Activated CD4-positive, alpha-beta memory T cell treated with anti-CD3 and anti-CD28 coated beads for 36 hours (primary cell): ENCODE measurements at places on chromosomes 6 and 20. TPM values are rescaled to one million over a fixed set of nuclear protein-coding genes. Genes with fewer than 3 reads are reported as not detected.

ADAT2 gene
- total RNA-seq, result 26.0 TPM

- H3K27me3 ChIP-seq, result no peaks in the 10 kb centered on the region
- no peak overlapping the region for H3K27ac ChIP-seq
- H3K36me3 ChIP-seq, result no peaks in the 10 kb centered on the region
- no peak for DNase-seq
These were observed 18.3 kb downstream of the RPS6KA2 start for GRCh38 chr6:166608774-166609173.

DNA sequence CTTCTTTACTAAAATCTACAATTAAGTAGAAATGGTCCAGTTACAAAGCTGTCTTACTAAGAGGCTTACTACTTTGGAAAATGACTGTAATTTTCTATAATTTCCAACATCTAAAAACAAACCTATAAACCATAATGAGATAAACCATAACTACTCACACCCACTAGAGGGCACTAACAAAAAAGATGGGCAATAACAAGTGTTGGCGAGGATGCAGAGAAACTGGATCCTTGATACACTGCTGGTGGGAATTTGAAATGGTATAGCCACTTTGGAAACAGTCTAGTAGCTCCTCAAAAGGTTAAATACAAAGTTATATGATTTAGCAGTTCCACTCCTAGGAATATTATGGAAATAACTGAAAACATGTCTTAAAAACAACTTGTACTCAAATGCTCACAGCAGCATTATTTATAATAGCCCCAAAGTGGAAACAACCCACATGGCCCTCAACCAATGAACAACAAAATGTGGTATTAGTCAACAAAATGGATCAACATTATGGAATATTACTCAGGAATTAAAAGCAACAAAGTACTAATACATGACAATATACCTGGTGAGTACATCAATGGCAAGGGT lies 50.6 kb downstream of the GJA10 start:
- peaks cover 46% of the 10 kb centered on the region for H3K36me3 ChIP-seq
- H3K27ac ChIP-seq, result no peak overlapping the region
- DNase-seq, result no peak
- peaks cover 53% of the 10 kb centered on the region for H3K4me1 ChIP-seq
- no peaks in the 10 kb centered on the region for H3K27me3 ChIP-seq

GRCh38 chr6:51365566-51365965 lies 546.9 kb downstream of the TFAP2B start:
- DNase-seq, result no peak
- H3K27ac ChIP-seq, result no peak overlapping the region
- no peak overlapping the region for H3K4me3 ChIP-seq
- H3K4me1 ChIP-seq, result no peaks in the 10 kb centered on the region
- no peaks in the 10 kb centered on the region for H3K27me3 ChIP-seq

DNA sequence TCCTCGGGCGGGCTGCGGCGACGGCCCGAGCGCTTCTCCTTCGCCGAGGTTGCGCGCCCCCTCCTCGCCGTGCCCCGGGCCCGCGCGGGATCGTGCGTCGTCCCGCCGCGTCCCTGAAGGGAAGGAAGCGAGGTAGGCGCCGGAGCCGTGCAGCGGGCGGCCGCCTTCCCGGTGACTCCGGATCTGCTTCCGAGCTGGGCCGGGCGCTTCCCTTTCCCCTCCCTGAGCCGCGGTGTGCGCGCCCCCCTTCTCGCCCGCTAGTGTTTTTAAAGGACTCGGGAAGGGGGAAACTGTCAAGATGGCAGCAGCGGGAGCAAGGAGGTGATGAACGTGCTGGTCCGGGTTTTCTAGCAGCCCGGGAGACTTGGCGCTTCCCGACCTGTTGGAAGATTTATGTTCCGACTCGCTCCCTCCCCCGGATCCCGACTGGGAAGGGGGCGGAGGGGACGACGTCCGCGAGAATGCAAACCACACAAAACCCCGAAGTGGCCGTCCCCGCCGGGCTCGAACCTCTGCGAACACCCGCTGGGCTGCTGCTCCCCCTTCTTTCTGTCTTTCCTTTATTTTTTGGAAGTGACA lies 744 bp upstream of the FOXO3 start:
- H3K27ac ChIP-seq, result peak overlapping the region; percentile 74
- H3K4me1 ChIP-seq, result peaks cover 38% of the 10 kb centered on the region
- peaks cover 13% of the 10 kb centered on the region for H3K36me3 ChIP-seq
- no peaks in the 10 kb centered on the region for H3K27me3 ChIP-seq
- DNase-seq, result no peak

PRSS35 gene
- total RNA-seq, result not detected

DNA sequence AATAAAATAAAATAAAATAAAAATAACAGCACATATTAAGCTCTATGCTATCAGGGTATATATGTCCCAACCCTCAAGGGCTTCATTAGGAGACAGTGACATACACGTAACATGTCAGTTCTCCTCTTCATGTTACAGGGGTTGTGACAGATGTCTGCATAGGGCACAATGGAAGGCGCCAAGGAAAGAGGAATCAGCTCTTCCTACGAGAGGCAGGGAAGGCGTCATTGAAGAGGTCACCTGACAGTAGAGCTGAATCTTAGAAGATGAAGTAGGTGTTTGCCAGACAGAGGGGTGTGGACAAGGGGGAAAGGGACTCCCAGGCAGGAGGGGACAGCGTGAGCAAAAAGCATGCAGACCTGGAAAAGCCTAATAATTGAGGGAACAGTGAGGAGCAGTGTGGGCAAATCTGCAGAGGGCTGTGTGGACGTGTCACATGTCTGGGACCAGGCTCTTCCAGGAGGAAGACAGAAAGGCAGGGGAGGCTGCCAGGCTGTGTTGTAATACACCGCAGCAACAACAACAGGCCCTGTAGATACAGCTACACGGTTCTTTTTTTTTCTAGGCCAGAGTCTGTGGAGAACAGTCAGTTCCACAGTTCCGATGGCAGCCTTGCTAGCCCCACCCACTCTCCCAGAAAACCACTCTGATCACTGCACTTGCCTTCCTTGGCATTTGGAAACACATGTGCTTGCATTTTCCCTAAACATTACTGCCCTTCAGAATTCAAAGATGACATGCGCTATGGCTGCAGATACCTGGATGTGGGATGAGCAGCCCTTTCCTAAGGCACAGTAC lies 2.5 kb upstream of the FKBP5 start:
- no peak overlapping the region for H3K27ac ChIP-seq
- no peak for DNase-seq
- H3K4me3 ChIP-seq, result no peak overlapping the region
- H3K4me1 ChIP-seq, result peaks cover 16% of the 10 kb centered on the region

- H3K4me3 ChIP-seq, result no peak overlapping the region
- no peak overlapping the region for H3K27ac ChIP-seq
- no peaks in the 10 kb centered on the region for H3K36me3 ChIP-seq
- no peaks in the 10 kb centered on the region for H3K4me1 ChIP-seq
These were observed 32.1 kb downstream of the FAM83B start for GRCh38 chr6:54878718-54879117.

C6orf141 gene
- 0.86 TPM for total RNA-seq

GRCh38 chr6:56833873-56834272 lies 121.0 kb upstream of the BEND6 start:
- H3K27me3 ChIP-seq, result peaks cover 16% of the 10 kb centered on the region
- no peak for DNase-seq
- H3K4me1 ChIP-seq, result no peaks in the 10 kb centered on the region
- H3K36me3 ChIP-seq, result no peaks in the 10 kb centered on the region
- no peak overlapping the region for H3K27ac ChIP-seq

DNA sequence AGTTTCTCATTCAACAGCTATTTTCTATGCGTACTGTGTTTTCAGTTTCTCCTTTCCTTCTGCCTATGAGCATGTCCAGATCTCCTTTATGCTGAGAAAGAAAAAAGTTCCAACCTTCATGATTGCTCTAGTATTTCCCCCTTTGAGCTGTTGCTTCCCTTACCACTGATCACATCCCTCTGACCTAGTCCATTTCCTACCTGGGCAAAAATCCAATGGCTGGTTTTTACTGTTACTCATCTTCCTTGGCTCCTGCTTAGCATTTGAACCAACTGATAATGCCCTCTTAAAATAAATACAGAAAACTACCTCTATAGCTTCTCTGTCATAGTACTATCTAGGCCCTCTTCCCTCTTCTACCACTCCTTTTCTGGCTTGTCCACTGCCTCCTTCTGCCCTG lies 6.0 kb downstream of the RFX6 start:
- H3K27ac ChIP-seq, result no peak overlapping the region
- no peaks in the 10 kb centered on the region for H3K36me3 ChIP-seq
- H3K4me1 ChIP-seq, result no peaks in the 10 kb centered on the region
- DNase-seq, result no peak

PMEPA1 gene
- total RNA-seq, result 2.5 TPM

GATA5 gene
- total RNA-seq, result not detected

GRCh38 chr20:45765980-45766379 lies 25.7 kb downstream of the WFDC3 start:
- peaks cover 3% of the 10 kb centered on the region for H3K4me1 ChIP-seq
- no peak overlapping the region for H3K4me3 ChIP-seq
- no peak for DNase-seq
- H3K36me3 ChIP-seq, result no peaks in the 10 kb centered on the region
- H3K27me3 ChIP-seq, result peaks cover 5% of the 10 kb centered on the region

DNA sequence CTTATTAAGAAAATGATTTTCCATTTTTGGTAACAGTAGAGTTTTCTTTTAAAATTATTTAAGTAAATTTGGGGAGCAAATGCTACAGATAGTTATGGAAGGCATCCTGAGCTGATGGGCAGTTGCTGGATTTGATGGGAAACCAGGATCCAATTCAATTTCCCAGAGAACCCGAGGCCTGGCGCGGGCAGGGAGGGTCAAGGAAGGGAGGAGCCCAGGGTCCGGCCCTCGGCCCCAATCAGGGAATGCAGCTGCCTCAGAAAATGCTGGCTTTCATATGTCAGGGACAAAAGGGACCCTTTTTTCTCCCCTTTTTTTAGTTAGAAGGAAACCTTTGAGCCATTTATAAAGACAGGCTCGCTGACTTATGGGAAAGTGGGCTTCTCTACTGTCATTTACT lies 42.1 kb downstream of the CTCFL start:
- H3K4me3 ChIP-seq, result no peak overlapping the region
- no peak for DNase-seq
- H3K27me3 ChIP-seq, result no peaks in the 10 kb centered on the region
- no peak overlapping the region for H3K27ac ChIP-seq
- no peaks in the 10 kb centered on the region for H3K36me3 ChIP-seq

- H3K27me3 ChIP-seq, result peaks cover 4% of the 10 kb centered on the region
- no peak for DNase-seq
- no peaks in the 10 kb centered on the region for H3K36me3 ChIP-seq
- no peak overlapping the region for H3K4me3 ChIP-seq
These were observed 50.9 kb upstream of the CCDC28A start for GRCh38 chr6:138722425-138723371.

SRC gene
- total RNA-seq, result 6.1 TPM

- no peak overlapping the region for H3K27ac ChIP-seq
- no peak for DNase-seq
- H3K27me3 ChIP-seq, result peaks cover 17% of the 10 kb centered on the region
- H3K4me1 ChIP-seq, result no peaks in the 10 kb centered on the region
- no peak overlapping the region for H3K4me3 ChIP-seq
These were observed 28.5 kb downstream of the MYH7B start for GRCh38 chr20:34983995-34984735.

- H3K27ac ChIP-seq, result no peak overlapping the region
- H3K4me3 ChIP-seq, result no peak overlapping the region
- H3K36me3 ChIP-seq, result peaks cover 12% of the 10 kb centered on the region
- H3K27me3 ChIP-seq, result no peaks in the 10 kb centered on the region
- no peak for DNase-seq
- H3K4me1 ChIP-seq, result no peaks in the 10 kb centered on the region
These were observed 99.5 kb downstream of the MAN1A1 start for GRCh38 chr6:119250036-119250435.

TNF gene
- 165 TPM for total RNA-seq

- H3K4me3 ChIP-seq, result no peak overlapping the region
- DNase-seq, result no peak
- no peaks in the 10 kb centered on the region for H3K4me1 ChIP-seq
- H3K36me3 ChIP-seq, result no peaks in the 10 kb centered on the region
- no peak overlapping the region for H3K27ac ChIP-seq
These were observed 15.5 kb downstream of the CYP39A1 start for GRCh38 chr6:46637145-46637544.

- H3K27me3 ChIP-seq, result no peaks in the 10 kb centered on the region
- peak overlapping the region; percentile 14 for H3K27ac ChIP-seq
- peaks cover 46% of the 10 kb centered on the region for H3K36me3 ChIP-seq
- peaks cover 25% of the 10 kb centered on the region for H3K4me1 ChIP-seq
- peak overlapping the region; percentile 25 for H3K4me3 ChIP-seq
These were observed 25.3 kb downstream of the MDN1 start for GRCh38 chr6:89794324-89794723.

GRCh38 chr6:70421509-70421908 lies 8.2 kb downstream of the FAM135A start:
- DNase-seq, result no peak
- peaks cover 11% of the 10 kb centered on the region for H3K36me3 ChIP-seq
- no peaks in the 10 kb centered on the region for H3K4me1 ChIP-seq
- no peak overlapping the region for H3K4me3 ChIP-seq
- H3K27me3 ChIP-seq, result no peaks in the 10 kb centered on the region

- no peaks in the 10 kb centered on the region for H3K36me3 ChIP-seq
- no peaks in the 10 kb centered on the region for H3K4me1 ChIP-seq
- H3K27me3 ChIP-seq, result peaks cover 42% of the 10 kb centered on the region
- no peak overlapping the region for H3K4me3 ChIP-seq
- no peak for DNase-seq
These were observed 64.9 kb downstream of the RNF182 start for GRCh38 chr6:13989496-13990144.

DNA sequence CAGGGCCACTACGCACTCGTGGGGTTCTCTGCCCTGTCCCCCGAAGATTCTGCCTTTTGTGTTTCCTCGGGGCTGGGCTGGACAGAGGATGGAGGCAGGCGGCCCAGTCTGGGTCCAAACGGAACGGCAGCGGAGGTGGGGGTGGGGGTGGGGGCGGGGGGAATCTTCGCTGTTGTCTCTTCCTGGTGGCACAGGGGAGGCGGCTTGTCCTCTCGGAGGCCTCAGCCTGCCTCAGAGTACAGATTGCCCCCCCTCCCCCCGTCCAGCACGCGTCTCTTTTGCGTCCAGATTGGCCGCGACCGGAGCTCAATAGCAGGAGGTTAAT lies 1.4 kb upstream of the INSM1 start:
- no peak for DNase-seq
- peaks cover 28% of the 10 kb centered on the region for H3K4me1 ChIP-seq
- H3K27me3 ChIP-seq, result peaks cover 63% of the 10 kb centered on the region
- peak overlapping the region; percentile 48 for H3K4me3 ChIP-seq
- H3K27ac ChIP-seq, result no peak overlapping the region

SLC17A2 gene
- not detected for total RNA-seq

RNF39 gene
- not detected for total RNA-seq

- H3K4me3 ChIP-seq, result peak overlapping the region; percentile 84
- no peaks in the 10 kb centered on the region for H3K27me3 ChIP-seq
- peaks cover 48% of the 10 kb centered on the region for H3K4me1 ChIP-seq
- H3K36me3 ChIP-seq, result peaks cover 8% of the 10 kb centered on the region
- peak overlapping the region; percentile 96 for H3K27ac ChIP-seq
These were observed 16.6 kb upstream of the TRIM27 start for GRCh38 chr6:28940294-28940857.

ATP9A gene
- 1.6 TPM for total RNA-seq
